Activated T-cell treated with anti-CD3 and anti-CD28 coated beads, Interleukin-2, amount 50 U/mL, for 24 hours (primary cell): ENCODE measurements at places on chromosomes 11 and 22.
A peak's percentile ranks its signal among the peaks of the same experiment; 100 is the strongest.

DNA sequence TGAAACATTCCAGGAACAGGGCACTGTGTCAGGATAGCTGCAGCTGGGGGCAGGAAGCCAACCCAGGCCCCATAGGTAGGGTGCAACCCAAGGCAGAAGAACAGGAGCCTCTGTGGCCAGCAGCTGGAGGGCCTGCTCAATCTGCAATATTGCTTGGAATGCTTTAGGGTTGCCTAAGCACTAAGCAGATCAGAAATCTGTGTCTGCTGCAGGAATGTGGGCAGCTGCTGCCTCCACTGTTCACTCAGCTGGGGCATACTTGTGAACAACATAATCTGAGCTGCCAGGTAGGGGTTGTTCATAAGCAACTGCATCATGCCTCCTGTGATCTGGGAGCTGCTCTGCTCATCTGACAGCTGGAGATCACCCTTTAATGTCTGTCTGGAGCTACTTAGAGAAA, 1.7 kb downstream of the UBQLNL start:
- DNase-seq: no peak

DNA sequence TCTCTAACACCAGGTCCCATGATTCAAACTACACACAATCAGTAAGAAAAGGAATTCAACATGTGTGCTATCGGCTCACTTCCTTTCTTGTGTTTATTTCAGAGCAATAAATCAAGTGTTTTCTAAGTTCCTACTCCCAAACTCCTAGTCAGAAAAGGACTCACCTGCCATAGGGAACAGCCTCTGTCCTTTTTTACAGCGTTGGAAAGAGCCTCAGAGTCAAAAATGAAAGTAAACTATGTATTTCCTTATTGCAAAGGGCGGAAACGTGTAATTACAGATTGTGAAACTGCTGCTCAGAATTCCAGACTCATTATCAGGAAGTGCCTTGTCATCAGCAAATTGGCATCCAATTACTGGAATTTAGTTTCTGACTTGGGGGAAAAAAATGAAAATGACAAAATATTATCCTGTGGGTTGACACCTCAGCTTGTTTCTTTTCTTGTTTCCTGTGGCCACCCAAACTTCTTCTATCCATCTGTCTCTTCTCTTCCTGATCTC, at the start of gene CASP4:
Gene CASP4, minus strand, starts transcription at position 220 of the 501 bp plus-strand sequence. Its CDS starts 49 bp downstream, at position 171.
- DNase-seq: no peak

DNA sequence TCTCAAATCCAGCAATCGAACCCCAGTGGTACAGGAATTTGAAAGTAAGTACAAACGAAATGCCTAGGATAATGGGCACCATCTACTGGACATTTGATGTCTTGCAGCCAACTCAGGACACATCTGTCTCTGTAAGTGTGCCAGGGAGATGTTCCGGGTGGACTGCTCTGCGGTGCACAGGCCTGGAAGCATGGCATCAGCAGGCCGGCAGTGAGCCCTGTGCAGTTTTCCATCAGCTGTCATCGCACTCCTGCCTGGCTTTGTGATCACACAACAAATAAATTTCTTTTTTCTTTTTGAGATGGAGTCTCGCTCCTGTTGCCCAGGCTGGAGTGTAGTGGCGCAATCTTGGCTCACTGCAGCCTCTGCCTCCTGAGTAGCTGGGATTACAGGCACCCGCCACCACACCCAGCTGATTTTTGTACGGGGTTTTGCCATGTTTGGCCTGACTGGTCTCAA, 71.0 kb downstream of the JAM3 start:
- no peak for DNase-seq

DNA sequence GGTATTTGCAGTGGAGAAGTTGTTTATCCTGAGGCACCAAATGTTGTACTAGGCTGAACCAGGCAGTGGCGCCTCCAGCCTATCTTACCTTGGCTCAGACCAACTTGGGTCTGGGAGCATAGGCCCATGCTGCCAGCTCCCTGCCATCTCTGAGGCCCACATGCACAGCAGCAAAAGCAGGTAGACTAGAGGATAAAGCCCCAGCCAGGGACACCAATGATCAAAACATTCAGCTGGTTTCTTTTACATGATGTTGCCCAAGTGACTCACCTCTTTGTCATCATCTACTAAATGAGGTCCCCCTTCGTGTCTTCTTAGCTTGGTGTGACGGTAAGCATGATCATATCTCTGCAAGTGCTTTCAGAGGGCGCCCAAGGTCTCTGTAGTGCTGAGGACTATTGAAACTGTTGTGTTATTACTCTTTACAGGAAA, 112.1 kb upstream of the DRD2 start:
- DNase-seq: no peak

GRCh38 chr22:37345863-37346504, 63.7 kb downstream of the CYTH4 start:
- DNase-seq: no peak

GRCh38 chr22:50208939-50209892, 8.4 kb downstream of the SELENOO start:
- DNase-seq: no peak

- DNase-seq: peak; percentile 49
Measured at GRCh38 chr11:60981515-60981914, 10.0 kb downstream of the CD6 start.

- no peak for DNase-seq
Measured at GRCh38 chr11:112841729-112842128, 119.5 kb upstream of the NCAM1 start.

DNA sequence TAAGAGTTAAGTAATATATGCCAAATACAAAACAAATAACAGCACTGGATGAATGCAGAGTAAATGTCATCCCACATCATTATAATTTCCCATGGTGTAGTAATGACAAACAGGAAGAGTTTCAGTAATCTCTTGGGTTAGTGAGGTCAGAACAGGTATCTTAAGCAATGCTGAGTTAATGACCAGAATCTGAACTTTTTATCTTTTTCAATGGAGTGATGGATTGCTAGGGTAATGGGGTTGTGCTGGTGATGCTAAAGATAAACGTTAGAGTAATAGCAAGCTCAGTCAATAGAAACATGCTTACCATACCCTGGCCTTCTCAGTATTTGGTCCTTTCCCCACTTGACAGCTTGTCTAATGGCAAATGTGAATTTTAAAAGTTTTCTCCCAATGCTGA, 11.5 kb upstream of the BDNF start:
- DNase-seq: no peak

DNA sequence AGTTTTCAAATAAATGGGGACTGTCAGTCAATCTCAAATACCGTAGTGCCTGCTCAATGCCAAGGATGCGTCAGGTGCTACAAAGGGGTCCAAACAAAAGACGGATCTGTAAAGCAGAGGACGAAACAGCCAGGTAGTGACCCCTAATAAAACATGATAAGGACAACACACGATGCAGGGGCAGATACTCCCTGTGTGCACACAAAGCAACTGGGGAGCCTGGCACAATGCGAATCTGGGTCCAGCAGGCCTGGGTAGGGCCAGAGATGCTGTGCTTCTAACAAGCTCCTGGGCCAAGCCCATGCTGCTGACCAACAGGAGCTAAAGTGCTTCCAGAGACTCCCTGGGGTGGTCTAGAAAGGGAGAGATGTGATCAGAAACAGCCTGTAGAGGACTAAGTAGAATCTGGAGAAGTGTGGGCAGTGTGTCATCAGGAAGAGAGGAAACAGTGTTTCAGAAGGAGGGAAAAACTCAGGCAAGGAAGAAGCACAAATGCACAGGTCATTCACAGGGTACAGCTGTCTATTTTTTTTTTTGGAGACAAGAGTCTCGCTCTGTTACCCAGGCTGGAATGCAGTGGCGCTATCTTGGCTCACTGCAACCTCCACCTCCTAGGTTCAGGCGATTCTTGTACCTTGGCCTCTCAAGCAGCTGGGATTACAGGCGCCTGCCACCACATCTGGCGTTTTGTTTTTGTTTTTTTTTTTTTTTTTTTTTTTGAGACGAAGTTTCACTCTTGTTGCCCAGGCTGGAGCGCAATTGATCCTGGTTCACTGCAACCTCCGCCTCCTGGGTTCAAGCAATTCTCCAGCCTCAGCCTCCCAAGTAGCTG, 74.5 kb downstream of the MICAL3 start:
- no peak for DNase-seq

GRCh38 chr11:44709966-44710365, 16.8 kb upstream of the TSPAN18 start:
- no peak for DNase-seq

GRCh38 chr11:123261345-123262106, 66.5 kb upstream of the CLMP start:
- DNase-seq: peak; percentile 76

DNA sequence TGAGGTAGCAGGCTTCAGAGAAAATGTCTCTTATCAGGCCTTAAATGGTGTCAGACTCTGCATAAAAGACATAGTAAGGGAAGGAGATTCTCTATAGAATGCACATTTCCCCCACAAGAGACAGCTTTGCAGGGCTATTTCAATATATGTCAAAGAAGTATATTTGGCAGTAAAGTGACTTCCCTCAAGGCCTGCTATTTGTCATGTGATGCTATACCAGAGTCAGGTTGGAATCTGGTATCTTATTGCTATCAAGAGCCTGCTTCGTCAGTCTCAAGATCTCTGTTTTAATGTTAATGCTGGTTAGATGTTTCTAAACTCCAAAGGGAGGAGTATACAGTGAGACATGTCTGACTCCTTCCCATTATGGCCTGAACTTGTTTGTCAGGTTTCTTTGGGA, 40.4 kb upstream of the MTMR2 start:
- no peak for DNase-seq

DNA sequence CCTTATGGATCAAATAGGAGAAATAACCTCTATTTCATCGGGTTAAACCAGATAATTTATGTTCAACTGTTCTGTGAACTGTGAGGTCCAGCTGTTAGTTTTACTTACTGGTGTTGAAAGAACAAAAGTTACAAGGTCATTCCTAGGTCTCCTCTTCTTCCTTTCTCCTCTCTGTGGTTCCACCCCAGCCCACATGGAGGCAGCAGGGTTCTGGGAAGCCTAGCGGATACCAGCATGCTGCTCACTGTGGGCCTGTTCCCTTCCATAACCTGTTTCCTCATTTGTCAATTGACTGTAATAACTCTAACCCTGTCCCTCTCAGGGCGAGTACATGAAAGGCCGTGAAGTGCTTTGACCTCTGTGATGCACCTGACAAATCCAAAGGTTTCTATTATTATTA, 27.8 kb downstream of the RELT start:
- DNase-seq: no peak

DNA sequence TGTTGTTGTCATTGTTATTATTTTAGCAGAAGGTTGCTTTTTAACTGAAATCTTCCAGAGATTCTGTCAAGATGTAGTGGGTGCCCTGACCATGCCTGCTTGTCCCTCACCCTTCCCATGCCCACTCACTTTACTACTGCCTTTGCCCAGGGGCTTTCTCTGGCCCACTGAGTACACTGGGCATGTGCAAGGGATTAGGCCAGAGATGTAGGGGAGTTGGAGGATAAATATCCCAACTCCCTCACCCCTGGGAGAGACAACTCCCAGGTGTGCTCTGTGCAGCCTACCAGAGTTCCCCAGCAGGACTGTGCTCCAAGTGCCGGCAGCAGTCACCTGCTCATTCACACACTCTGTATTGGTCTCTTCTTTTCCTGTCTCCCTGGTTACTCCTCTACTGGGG, 559.1 kb downstream of the MIAT start:
- DNase-seq: no peak

GRCh38 chr11:95922099-95922498, 1.8 kb downstream of the MTMR2 start:
- DNase-seq: no peak

DNA sequence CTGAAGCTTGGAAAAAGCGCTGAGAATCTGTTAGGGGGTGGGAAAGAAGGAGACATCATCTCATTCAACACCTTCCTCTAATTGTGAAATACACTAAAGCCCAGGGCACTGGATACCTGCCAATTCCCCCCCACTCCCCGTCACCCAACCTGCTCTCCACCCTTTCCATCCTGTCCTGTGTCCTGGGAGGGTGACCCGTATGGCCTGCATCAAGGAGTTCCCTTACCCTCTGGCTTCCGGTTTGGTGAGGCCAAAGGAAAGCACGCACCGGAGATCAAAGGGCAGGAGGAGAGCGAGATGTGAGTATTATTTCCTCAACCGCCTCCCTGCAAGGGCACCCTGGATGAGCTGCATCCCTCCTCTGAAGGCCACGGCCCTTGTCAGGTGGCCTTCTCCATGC, 65.0 kb upstream of the PTPRJ start:
- DNase-seq: no peak

- no peak for DNase-seq
Measured at GRCh38 chr22:42905217-42905616, 48.1 kb upstream of the ARFGAP3 start.

- DNase-seq: no peak
Measured at GRCh38 chr11:45453721-45454120, 167.6 kb upstream of the SYT13 start.

- DNase-seq: no peak
Measured at GRCh38 chr11:101476191-101476590, 107.6 kb downstream of the TRPC6 start.

GRCh38 chr11:1743585-1744136, 6.7 kb downstream of the IFITM10 start:
- DNase-seq: no peak
